ENCODE measurements at places on chromosomes 4 and X.

- DNase-seq: no peak
Observed at GRCh38 chrX:10524578-10524977, 95.8 kb downstream of the MID1 start.

DNA sequence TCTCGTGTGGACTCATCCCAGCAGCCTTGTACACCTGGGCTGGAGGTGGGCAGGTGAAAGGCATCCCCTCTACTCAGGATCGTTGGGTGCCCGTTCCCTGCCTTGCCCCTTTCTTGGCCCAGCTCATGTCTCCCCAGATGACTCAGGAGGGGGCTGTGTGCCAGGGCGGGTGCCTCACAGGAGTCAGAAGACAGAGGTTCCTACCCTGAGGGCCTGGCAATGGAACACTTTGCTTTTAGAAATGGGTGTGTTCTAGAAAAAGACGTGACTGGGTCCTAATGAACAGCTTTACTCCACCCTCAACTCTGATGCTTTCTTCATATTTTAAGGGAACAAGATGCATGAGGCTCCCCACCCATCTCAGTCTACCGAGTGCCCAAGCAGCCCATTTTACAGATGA lies 22.5 kb upstream of the TRIM2 start:
- DNase-seq: no peak

GRCh38 chr4:166315721-166316467 lies 442.9 kb downstream of the TLL1 start:
- DNase-seq: no peak

- DNase-seq: no peak
Observed at GRCh38 chrX:120244395-120244734, 6.2 kb upstream of the ZBTB33 start.

- DNase-seq: no peak
Observed at GRCh38 chr4:148089624-148090023, 352.6 kb downstream of the NR3C2 start.

DNA sequence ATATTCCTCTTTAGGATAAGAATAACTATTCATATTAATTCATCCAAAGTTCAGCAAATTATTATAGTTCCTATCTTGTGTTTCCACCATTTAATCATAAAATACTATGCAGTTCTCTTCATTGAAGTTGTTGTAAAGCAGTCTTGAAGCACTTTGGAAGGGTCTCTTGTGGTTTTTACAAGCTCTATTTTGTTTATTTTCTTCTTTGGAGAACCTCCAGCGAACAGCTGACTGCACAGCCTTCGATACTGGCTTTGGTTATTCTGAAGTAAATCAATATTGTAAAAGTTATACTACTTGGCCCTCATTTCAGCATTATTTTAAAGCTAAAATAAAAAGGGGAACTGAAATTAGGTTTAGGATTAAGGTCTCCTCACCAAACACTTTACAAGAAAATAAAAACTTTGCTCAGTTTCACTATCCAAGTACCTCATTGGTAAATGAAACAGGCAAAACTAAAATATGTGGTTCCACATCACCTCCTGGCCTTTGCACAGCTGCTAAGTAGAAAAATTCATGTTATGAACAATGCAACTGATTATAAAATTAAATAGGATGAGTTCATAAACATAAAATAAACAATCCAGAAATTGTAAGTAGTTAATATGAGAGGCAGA lies 1629.2 kb upstream of the ADGRL3 start:
- DNase-seq: no peak

- no peak for DNase-seq
Observed at GRCh38 chr4:137705171-137705783, 173.0 kb upstream of the PCDH18 start.

DNA sequence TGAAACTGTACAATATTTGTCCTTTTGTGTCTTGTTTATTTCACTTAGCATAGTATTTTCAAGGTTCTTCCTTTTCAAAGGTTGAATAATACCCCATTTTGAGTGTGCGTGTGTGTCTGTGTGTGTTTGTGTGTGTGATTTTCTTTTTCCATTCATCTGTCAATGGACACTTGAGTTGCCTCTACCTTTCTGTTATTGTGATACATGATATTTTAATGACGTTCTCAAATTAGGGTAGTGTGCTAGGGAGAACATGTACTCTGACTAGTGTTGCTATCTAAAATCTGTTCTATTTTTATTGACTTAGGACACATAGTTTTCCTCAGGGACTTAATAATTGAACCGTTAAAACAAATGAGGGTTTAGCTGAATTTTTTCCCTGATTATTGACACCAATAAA lies 9.9 kb downstream of the MMRN1 start:
- no peak for DNase-seq

- no peak for DNase-seq
Observed at GRCh38 chr4:151228189-151229119, 48.5 kb upstream of the PRSS48 start.

GRCh38 chr4:2785613-2786012 lies 7.3 kb upstream of the SH3BP2 start:
- DNase-seq: no peak

GRCh38 chr4:111115881-111116280 lies 493.0 kb upstream of the PITX2 start:
- no peak for DNase-seq

DNA sequence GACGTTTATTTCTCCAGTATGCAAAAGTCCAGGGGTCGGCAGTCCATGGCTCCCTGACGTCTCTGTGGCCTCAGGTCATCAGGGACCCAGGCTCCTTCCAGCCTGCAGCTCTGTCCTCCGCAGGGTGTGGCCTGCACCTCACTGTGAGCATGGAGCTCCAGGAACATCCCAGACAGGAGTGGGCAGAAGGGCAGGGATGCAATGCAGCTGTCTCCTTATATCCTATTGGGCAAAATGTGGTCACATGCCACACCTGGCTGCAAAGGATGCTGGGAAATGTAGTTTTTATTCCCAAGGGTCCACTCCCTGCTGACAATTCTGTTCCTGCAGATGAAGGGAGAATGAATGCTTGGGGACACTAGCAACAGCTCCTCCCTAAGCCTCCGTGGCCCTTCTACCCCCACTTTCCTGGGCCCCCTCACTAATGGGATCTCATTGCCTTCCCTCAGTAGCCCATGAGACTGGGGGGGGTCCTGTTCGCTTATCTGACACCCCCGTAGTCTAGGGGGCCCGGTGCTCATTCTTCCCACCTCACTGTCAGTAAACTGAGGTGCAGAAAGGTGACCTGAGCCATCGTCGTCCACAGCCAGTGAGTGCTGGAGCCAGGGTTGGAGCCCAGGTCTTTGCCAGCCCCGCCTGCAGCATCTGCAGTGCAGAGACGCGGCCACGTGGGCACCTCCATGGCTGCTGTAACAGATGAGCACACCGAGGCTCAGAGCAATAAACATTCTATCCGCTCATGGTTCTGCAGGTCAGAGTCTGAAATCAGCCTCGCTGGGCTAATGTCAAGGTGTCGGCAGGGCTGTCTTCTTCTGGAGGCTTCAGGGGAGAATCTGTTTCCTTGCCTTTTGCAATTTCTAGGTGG lies 5.9 kb upstream of the GRPEL1 start:
- DNase-seq: no peak

DNA sequence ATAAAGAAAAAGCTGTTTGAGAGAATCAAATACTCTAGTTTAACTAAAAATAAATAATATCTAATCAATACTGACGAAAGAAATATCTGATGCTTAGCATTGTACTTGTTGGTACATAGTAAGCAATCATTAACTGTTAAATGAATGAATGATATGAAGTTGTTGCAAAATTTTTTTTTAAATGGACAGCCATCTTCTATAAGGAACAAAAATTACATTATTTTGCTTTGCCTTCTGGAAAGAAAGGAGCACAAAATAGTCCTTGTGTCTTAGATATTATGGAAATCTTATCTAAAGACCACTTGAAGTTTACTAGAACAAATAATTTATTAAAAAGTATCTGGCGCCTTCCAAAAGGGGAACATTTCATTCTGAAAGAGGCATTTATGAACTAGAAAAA lies 4.5 kb downstream of the NFKB1 start:
- DNase-seq: no peak

- no peak for DNase-seq
Observed at GRCh38 chr4:100630341-100630740, 112.5 kb upstream of the EMCN start.

- no peak for DNase-seq
Observed at GRCh38 chr4:53281438-53281837, 84.4 kb downstream of the SCFD2 start.

DNA sequence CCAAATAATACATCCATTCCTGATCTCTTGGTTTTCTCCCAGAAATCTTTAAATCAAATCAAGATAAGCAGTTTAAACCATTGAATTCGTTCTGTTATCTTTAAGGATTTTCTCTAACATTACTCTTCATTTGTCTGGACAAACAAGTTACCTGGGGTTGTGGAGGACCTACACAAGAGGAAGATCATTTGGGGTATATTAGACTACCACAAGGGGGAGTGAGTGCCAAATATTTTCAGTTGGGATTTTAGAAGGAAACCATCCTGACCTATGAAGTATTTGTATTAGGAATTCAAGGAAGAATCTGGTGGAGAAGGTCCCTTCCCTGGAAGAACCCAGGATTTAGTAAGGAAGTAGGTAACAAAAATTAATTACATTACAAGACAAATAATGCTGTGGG lies 12.0 kb upstream of the DCHS2 start:
- DNase-seq: no peak

GRCh38 chr4:174119051-174119450 lies 164.4 kb downstream of the FBXO8 start:
- DNase-seq: no peak

GRCh38 chr4:5869966-5870619 lies 22.8 kb downstream of the CRMP1 start:
- no peak for DNase-seq

- DNase-seq: no peak
Observed at GRCh38 chr4:169675825-169676224, 55.4 kb downstream of the CLCN3 start.

DNA sequence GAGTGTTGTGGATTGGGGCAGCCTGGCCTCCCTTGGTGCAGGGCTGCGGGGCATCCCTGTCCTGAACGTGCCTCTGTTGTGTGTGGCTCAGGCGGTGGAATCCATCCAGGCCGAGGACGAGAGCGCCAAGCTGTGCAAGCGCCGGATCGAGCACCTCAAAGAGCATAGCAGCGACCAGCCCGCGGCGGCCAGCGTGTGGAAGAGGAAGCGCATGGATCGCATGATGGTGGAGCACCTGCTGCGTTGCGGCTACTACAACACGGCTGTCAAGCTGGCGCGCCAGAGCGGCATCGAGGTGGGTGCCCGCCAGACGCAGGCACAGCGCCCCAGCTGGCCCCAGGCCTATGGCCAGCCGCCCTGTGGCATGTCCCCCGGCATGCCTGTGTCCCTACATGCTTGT lies 25.6 kb downstream of the MAEA start:
- DNase-seq: no peak

- DNase-seq: no peak
Observed at GRCh38 chr4:23084559-23085248, 392.0 kb downstream of the GBA3 start.

DNA sequence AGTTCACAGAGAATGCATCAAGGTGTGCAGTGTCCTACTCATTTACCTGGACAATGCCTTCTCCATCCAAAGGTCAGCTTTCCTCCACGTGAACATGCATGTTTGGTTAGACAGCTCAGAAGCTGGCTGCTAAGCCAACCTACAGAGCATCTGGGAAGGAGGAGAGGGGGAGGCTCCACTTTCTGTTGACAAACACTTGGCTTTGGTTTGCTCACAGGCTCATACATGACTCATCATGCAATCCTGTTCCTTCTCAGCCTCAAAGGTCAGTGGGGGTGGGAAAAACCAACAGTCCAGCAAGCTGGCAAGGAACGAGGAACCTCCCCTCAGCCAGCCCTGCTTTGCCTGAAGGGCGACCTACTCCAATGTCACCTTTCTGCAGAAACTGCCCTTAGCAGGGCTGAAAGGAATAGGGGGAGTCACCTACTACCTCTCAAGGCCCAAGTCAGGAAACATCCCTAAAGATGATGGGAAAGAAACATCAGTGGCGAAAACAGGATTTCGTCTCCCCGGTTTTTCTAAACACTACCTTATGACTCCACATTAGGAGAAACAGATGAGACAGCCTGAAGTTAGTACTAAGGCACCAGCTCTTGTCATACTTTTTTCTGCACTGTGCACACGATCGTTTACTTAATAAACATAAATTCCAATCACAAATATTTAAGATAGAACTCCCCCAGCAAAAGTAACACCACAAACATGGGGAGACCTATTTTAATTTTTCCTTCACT lies 37.9 kb downstream of the RELL1 start:
- DNase-seq: no peak

GRCh38 chr4:7427831-7428260 lies 6.9 kb downstream of the PSAPL1 start:
- no peak for DNase-seq

DNA sequence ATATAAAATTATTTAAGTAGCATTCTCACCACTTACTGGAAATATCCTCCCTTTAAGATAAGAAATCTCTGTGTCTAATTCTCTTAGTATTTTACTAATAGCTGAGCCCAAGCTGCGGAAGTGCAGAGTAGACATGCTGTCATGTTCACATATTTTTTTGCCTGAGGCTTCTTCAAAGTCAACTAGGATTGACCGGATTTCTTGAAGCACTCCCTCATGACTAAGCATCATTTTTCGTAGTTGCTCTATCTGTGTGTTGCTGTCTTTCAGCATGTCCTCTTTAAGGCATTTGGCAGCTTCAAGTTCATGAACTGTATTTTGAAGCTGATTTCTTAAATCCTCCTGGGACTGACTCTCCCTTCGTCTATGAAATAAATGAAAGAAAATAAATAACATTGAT lies 36.9 kb downstream of the CCDC158 start:
- DNase-seq: no peak

- DNase-seq: no peak
Observed at GRCh38 chr4:139666735-139667281, 1.2 kb downstream of the MGST2 start.

- no peak for DNase-seq
Observed at GRCh38 chr4:56641494-56642051, 39.5 kb downstream of the HOPX start.

DNA sequence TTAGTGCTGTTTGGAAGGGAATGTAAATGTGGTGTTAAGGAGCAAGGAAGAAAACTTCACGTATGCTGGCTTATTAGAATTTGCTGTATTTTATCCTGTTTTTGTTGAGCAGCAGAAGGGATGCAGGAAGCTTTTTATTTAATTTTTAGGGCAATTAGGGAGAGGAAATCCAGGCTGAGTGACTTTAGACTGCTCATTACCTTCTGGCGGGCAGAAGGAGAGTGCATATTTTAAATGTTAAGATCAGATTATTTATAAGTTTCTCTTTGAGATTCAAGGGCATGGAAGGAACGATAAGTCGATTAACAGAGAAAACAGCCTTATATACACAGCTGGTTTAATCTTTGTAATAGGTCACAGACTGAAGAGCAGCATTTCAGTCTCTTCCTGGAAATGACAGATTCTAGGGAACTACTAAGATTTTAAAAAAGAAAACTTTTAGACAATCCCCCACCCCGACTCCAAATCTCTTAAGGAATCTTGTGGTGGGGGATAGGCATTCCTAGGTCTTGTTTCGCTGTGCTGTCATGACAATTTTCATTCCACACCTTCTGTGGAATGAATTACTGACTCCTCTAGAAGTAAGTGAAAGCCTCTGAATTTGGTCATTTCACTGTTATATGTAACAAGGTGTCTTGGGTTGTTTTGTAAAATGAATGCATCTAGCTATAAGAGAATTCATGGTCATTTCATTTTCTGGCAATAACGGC lies 402.5 kb downstream of the RAPGEF2 start:
- no peak for DNase-seq
